ENCODE measurements at places on chromosomes 2 and 18.
A peak's percentile ranks its signal among the peaks of the same experiment; 100 is the strongest.

DNA sequence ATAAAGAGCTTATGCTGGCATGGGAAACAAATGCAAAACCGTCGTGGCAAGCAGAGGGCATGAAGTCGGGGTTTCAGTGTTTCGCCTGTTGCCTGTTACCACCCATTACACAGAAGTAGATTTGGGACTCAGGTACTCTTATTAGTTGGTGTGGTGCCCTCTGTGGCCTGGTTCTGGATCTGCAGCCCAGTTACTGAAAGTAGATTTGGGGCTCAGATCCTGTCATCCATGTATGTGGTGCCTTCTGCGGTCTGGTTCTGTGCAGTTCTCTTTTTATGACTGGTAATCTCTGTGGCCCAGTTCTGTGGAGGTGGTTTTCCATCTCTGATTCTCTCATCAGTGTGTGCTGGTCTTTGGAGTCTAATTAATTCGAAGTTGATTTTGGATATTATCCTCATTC, 45.2 kb downstream of the ADNP2 start:
- H3K27ac ChIP-seq: no peak overlapping the region
- no peaks in the 10 kb centered on the region for H3K36me3 ChIP-seq
- peaks cover 6% of the 10 kb centered on the region for H3K4me1 ChIP-seq
- DNase-seq: peak; percentile 57

GRCh38 chr2:65530547-65531320, 98.3 kb upstream of the SPRED2 start:
- no peak overlapping the region for H3K4me3 ChIP-seq
- no peak overlapping the region for H3K27ac ChIP-seq
- H3K4me1 ChIP-seq: no peaks in the 10 kb centered on the region
- H3K36me3 ChIP-seq: no peaks in the 10 kb centered on the region
- peaks cover 23% of the 10 kb centered on the region for H3K27me3 ChIP-seq

DNA sequence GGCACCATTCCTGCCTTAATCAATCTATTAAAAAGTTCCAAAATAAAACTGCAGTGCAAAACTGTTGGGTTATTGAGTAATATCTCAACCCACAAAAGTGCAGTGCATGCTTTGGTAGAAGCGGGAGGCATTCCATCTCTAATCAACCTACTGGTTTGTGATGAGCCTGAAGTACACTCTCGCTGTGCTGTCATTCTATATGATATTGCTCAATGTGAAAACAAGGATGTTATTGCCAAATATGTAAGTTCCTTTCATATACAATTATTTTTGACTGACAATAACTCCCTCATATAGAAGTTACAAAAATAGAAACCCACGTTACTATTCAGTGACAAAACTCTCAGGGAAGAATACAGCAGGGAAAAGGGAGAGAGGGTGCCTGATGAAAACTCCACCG, 43.0 kb downstream of the OSGEPL1 start:
- H3K4me1 ChIP-seq: peaks cover 9% of the 10 kb centered on the region
- no peaks in the 10 kb centered on the region for H3K36me3 ChIP-seq
- no peak overlapping the region for H3K27ac ChIP-seq
- DNase-seq: no peak

GRCh38 chr18:46574000-46574742, 82.8 kb downstream of the LOXHD1 start:
- no peak overlapping the region for H3K4me3 ChIP-seq
- no peak for DNase-seq
- H3K4me1 ChIP-seq: no peaks in the 10 kb centered on the region
- H3K36me3 ChIP-seq: no peaks in the 10 kb centered on the region
- no peak overlapping the region for H3K27ac ChIP-seq

DNA sequence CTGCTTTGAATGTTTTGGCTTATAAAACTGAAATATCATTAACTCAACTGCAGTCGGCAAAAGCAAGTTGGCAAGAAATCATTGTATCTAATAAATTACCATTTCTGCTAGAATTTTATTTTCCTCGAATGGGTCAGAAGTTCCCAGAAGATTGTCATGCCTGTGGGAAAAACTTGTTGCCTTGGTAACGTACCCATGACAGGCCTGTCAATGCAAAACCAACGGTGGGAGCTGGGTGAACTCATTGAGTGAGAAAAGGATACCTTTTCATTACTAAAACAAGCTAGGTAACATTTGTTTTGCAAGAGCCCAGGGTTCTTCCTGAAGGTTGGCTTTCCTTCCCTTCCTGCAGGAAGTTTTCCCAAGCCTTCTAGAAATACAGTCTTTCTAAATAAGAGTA, 9.5 kb downstream of the PLB1 start:
- DNase-seq: no peak
- H3K27me3 ChIP-seq: peaks cover 17% of the 10 kb centered on the region
- peaks cover 18% of the 10 kb centered on the region for H3K4me1 ChIP-seq
- no peak overlapping the region for H3K4me3 ChIP-seq
- H3K36me3 ChIP-seq: no peaks in the 10 kb centered on the region

DNA sequence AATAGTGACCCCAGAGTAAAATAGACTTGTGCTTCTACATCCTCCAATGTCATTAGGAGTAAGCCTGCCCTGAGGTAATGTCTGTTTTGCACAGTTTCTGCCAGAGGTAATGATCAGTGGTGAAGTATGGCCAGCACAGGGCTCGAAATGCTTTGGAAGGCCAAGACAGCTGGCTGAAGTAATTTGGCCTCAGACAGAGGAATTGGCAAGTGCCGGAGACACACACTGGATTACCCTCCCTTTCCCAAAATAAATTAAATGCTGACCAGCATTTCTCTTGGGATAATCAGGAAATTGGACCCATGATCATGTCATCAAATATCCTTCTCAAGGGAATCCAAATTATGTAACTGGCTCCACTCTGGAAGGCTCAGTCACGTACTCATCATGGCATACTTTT, 379.0 kb upstream of the CHST9 start:
- no peak overlapping the region for H3K27ac ChIP-seq
- H3K4me3 ChIP-seq: no peak overlapping the region
- no peak for DNase-seq

- H3K4me1 ChIP-seq: no peaks in the 10 kb centered on the region
- peaks cover 11% of the 10 kb centered on the region for H3K27me3 ChIP-seq
- no peaks in the 10 kb centered on the region for H3K36me3 ChIP-seq
- DNase-seq: no peak
- no peak overlapping the region for H3K4me3 ChIP-seq
Observed at GRCh38 chr2:223735659-223736244, 101.6 kb downstream of the AP1S3 start.

DNA sequence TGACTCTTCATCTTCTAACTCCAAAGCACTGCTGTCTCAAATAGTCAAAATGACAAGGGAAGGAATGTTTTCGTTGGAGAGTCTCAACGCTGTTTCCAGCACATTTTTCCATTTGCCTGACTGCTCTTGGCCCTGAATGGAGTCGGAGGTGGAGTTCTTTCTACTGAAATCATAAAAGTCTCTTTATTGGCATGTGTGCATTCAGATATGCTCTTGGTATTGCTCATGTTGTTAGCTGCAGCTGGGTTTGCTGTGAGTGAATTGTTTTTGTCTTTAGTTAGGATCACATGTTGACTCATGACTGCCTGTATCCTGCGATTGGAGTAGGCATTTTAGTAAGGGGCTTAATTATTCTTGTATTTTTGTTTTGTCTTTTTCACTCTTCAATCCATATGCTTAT, 16.8 kb downstream of the TMEM17 start:
- no peak overlapping the region for H3K4me3 ChIP-seq
- no peak for DNase-seq
- H3K27me3 ChIP-seq: peaks cover 8% of the 10 kb centered on the region
- no peaks in the 10 kb centered on the region for H3K36me3 ChIP-seq
- no peaks in the 10 kb centered on the region for H3K4me1 ChIP-seq
- H3K27ac ChIP-seq: no peak overlapping the region

GRCh38 chr2:68203587-68203986, 45.9 kb downstream of the PNO1 start:
- no peaks in the 10 kb centered on the region for H3K27me3 ChIP-seq
- peaks cover 17% of the 10 kb centered on the region for H3K36me3 ChIP-seq

DNA sequence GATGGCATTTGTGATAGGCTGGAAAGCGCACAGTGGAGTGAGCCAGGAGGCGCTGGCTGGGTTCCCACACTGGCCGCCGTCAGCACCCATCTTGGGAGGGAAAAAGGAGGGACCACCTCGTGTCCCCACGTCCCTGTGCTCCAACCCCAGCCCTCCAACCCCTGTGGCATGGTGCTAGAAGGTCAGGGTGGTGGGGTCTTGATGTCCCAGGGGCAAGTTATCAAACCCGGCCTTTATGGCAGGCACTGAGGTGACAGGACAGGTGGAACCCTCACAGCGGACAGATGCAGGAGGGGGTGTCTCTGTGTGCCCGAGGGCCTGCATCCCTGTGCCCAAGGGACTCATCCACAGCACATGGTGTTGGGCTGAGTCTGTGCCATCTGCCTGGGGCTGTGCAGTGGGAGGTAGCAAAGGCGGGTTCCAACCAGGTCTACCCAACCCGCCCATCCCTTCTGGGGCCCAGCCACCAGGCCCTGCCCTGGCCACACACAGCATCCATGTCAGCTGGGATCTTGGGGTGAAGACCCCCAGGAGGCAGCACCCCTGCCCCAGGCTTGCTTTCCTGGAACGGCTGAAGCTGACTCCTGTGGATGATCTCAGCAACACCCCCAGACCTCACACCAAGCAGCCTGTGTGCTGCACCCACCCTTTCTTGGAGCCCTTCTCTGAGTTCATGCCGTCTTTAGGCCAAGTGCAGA, 246.1 kb downstream of the NDUFA10 start:
- no peaks in the 10 kb centered on the region for H3K4me1 ChIP-seq
- no peak for DNase-seq
- no peak overlapping the region for H3K27ac ChIP-seq
- peaks cover 16% of the 10 kb centered on the region for H3K27me3 ChIP-seq

DNA sequence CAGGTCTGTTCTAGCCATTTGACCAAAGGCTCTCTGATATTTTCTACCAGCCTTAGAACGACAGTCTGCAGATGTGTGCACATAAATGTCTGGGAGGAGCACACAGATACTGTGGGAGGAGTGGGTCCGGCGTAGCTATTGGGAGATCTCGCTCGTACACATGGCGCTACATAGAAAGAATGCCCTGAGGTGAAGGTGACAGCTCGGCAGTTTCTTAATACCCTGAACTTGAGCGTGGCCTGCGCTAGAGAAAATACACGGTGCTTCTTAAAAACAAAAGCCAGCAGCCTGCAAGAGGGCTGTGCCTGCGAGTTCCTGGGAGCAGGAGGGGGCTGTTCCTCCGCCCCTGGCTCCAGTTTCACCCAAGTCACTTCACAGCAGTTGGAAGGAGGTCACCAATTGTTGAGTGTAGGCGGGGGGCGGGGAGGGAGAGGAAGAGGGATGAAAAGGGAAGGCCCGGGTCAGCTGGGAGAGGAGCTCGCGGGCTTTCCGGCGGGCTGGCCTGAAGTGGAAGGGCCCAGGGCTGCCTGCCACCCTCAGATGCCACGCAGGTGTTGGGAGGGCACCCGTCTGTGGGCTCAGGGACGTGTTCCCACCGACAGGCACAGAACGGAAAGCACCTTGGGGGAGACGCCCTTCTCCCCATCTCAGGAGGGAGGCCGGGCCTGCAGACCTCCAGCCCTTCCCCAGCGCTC, 124.7 kb upstream of the ZNF516 start:
- H3K27me3 ChIP-seq: peaks cover 41% of the 10 kb centered on the region
- H3K27ac ChIP-seq: no peak overlapping the region
- no peak for DNase-seq
- peaks cover 11% of the 10 kb centered on the region for H3K4me1 ChIP-seq
- H3K4me3 ChIP-seq: no peak overlapping the region
- no peaks in the 10 kb centered on the region for H3K36me3 ChIP-seq

DNA sequence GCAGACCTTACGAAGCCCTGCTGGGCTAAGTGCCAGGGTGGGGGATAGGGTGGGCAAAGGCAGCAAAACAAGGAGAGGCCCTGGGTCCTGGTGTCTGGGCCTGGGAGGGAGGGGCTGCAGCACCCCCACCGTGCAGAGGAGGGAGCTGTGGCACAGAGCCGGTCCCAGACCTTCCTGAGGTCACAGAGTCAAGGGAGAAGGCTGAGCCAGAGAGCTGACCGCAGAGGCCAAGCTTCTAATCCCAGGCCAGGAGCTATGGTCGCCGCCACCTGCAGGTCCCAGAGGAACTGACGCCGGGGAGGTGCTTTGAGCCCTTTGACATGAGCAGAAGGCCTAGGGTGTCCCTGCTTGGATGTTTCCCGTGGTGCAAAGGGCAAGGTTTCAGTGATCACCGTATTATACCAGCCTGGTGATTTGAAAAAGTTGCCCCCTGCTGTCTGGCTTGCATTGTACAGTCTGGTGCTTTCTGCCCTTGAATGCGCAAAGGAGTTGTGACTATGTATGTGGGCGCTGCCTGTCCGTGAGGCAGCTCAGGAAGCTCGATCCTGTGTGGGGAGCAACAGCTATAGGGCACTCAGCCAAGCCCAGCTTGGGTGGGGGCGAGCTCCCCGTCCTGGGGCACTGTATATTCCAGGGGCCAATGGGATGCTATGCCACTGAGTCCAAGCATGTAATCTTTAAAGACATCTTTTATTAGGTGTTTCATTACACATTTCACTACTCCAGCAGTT, 44.3 kb downstream of the EDAR start:
- H3K27me3 ChIP-seq: no peaks in the 10 kb centered on the region
- no peak overlapping the region for H3K27ac ChIP-seq
- H3K4me3 ChIP-seq: no peak overlapping the region
- H3K4me1 ChIP-seq: no peaks in the 10 kb centered on the region

DNA sequence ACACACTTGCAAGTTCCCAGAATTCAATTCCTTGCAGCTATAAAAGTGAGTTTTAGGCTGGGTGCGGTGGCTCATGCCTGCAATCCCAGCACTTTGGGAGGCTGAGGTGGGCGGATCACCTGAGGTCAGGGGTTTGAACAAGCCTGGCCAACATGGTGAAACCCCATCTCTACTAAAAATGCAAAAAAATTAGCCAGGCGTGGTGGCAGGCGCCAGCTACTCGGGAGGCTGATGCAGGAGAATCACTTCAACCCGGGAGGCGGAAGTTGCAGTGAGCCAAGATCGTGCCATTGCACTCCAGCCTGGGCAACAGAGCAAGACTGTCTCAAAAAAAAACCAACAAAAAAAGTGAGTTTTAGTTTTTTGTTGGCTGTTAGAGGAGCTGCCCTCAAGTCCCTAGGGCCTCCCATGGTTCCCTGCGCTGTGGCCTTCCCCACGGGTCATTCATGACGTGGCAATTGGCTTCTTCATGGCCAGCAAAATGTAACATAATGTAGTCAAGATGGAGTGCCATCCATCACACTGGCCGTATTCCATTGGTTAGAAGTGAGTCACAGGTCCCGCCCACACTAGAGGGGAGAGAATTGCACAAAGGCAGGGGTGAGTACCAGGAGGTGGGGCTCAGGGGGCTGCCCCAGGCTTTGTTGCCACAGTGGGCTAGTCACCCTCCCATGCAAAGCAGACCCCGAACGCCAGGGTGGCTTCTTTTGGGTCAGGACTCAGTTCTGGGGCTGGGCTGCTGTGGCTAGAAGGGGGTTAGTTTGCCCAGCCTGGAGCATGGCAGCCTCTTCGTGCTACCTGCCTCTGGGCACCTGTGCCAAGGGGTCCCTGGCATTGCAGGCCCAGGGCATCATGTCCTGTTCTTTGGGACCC, 37.7 kb upstream of the INHBB start:
- DNase-seq: no peak
- H3K36me3 ChIP-seq: peaks cover 9% of the 10 kb centered on the region
- no peak overlapping the region for H3K27ac ChIP-seq
- no peak overlapping the region for H3K4me3 ChIP-seq
- peaks cover 15% of the 10 kb centered on the region for H3K4me1 ChIP-seq
- H3K27me3 ChIP-seq: no peaks in the 10 kb centered on the region

GRCh38 chr2:199070322-199070949, 387.3 kb downstream of the SATB2 start:
- no peak overlapping the region for H3K27ac ChIP-seq
- no peaks in the 10 kb centered on the region for H3K4me1 ChIP-seq
- H3K4me3 ChIP-seq: no peak overlapping the region
- no peaks in the 10 kb centered on the region for H3K36me3 ChIP-seq
- no peaks in the 10 kb centered on the region for H3K27me3 ChIP-seq

- no peak overlapping the region for H3K27ac ChIP-seq
- H3K27me3 ChIP-seq: no peaks in the 10 kb centered on the region
- no peaks in the 10 kb centered on the region for H3K36me3 ChIP-seq
- H3K4me3 ChIP-seq: no peak overlapping the region
- DNase-seq: no peak
Observed at GRCh38 chr2:19702267-19702666, 199.5 kb downstream of the TTC32 start.

Data from activated CD4-positive, alpha-beta memory T cell treated with anti-CD3 and anti-CD28 coated beads, Interleukin-2, amount 10 ng/mL, durations not matched to agents 7 days and 5 days (primary cell).